GDM1 (cell line): ENCODE measurements at places on chromosomes 2 and 18.

DNA sequence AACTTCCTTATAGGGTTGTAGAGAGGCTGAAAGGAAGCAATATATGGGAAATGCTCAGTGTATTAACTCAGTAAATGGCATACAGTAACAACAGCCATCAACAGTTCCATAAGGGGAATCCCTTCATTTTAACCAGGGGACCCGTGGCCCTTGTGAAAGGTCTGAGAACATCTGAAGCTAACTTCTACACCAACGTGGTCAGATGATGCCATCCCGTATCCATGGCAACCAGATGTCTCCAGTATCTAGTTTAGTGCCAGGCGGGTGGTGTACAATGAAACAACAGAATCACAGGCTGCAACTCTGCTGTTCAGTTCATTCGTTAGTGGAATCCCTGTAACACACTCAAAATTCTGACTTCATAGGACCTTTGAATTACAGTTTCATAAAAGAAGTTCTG is 162.3 kb downstream of the TGIF1 start:
- no peak for DNase-seq

GRCh38 chr2:179538406-179539123 is 273.9 kb upstream of the SESTD1 start:
- DNase-seq: no peak

- no peak for DNase-seq
Measured at GRCh38 chr2:26670171-26670570, 22.4 kb upstream of the KCNK3 start.

GRCh38 chr2:112884869-112885505 is 26.0 kb upstream of the IL37 start:
- DNase-seq: peak; percentile 52

- DNase-seq: no peak
Measured at GRCh38 chr2:28647682-28648081, 103.9 kb upstream of the PPP1CB start.
